A549 treated with dexamethasone at 1 μM for 4 hours (cell line): ENCODE measurements at places on chromosomes 3 and 15. TPM values are rescaled to one million over a fixed set of nuclear protein-coding genes. Genes with fewer than 3 reads are reported as not detected.

The FAM81A gene
- total RNA-seq: 9.7 to 14.8 TPM (median 13.1 TPM) in 5 replicates

The CHCHD4 gene
- total RNA-seq: 36.6 to 41.5 TPM (median 41.0 TPM) in 5 replicates

The CAND2 gene
- 0.21 to 0.47 TPM (median 0.39 TPM) in 5 replicates for total RNA-seq

The LRRC2 gene
- not detected in 5 replicates for total RNA-seq

The ZNF280D gene
- 13.8 to 17.0 TPM (median 15.1 TPM) in 5 replicates for total RNA-seq

The UACA gene
- total RNA-seq: 28.2 to 42.1 TPM (median 30.5 TPM) in 5 replicates

The OR5K2 gene
- total RNA-seq: not detected in 5 replicates

The LNP1 gene
- total RNA-seq: 0.65 to 1.0 TPM (median 0.88 TPM) in 5 replicates

The FRMD5 gene
- 1.8 to 2.3 TPM (median 2.0 TPM) in 5 replicates for total RNA-seq

The TBC1D23 gene
- 10.7 to 14.8 TPM (median 13.0 TPM) in 5 replicates for total RNA-seq

The TEX264 gene
- 59.0 to 74.3 TPM (median 69.9 TPM) in 5 replicates for total RNA-seq

The CLSTN2 gene
- total RNA-seq: 0.02 to 0.07 TPM (median 0.06 TPM) in 5 replicates

The CHRD gene
- total RNA-seq: 0.19 to 0.29 TPM (median 0.23 TPM) in 5 replicates

The CPLX3 gene
- 0.05 to 0.06 TPM in 2 of 5 replicates, not detected in the others for total RNA-seq

The LRRC15 gene
- 0.12 to 0.25 TPM (median 0.14 TPM) in 5 replicates for total RNA-seq

The ACAA1 gene
- 39.9 to 49.3 TPM (median 46.2 TPM) in 5 replicates for total RNA-seq

The MESP1 gene
- total RNA-seq: 1.7 to 6.0 TPM (median 4.4 TPM) in 5 replicates

The STRIT1 gene
- total RNA-seq: not detected in 5 replicates

The ANKUB1 gene
- total RNA-seq: not detected in 5 replicates

The KCNMB2 gene
- not detected in 5 replicates for total RNA-seq

The IMP3 gene
- 90.4 to 117 TPM (median 108 TPM) in 5 replicates for total RNA-seq

The CFAP92 gene
- not detected in 5 replicates for total RNA-seq

The HAPLN3 gene
- 19.0 to 24.8 TPM (median 23.2 TPM) in 5 replicates for total RNA-seq

The LIPC gene
- total RNA-seq: 0.04 to 0.21 TPM (median 0.06 TPM) in 3 of 5 replicates, not detected in the others

The GOLGA8H gene
- total RNA-seq: 2.2 to 3.7 TPM (median 2.9 TPM) in 5 replicates

The ZBBX gene
- total RNA-seq: not detected in 5 replicates

The CCDC39 gene
- not detected in 5 replicates for total RNA-seq
